ENCODE measurements at places on chromosomes 1 and 21. TPM values are rescaled to one million over a fixed set of nuclear protein-coding genes. Genes with fewer than 3 reads are reported as not detected.

Gene TCP10L
- 8.0 TPM for polyA plus RNA-seq

Gene PLPPR4
- polyA plus RNA-seq, result 0.02 TPM

Gene ESRRG
- 0.24 TPM for polyA plus RNA-seq

DNA sequence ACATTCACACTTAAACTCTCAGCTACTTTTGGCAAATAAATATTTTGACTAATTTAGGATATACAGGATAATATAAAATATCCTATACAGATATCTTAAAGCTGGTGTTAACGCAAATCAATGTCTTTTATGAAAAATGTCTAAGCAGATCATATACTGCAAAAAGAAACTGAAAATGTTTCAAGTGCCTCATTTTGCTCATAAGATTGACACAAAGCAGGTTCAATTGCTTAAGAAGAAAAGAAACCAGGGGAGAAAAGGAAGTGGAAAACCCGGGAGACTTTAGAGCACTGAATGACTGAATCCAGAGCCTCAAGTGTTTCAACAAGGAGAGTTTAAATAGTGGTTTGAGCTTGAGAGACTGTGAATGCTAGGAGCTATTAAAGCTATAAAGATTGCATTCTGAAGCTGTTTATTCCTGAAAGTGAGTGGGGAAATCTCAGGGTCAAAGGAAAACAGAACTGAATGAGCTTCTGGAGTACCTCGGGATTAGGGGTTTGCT is 1943.0 kb downstream of the MRPL39 start:
- H3K4me3 ChIP-seq, result no peak overlapping the region
- H3K27me3 ChIP-seq, result no peaks in the 10 kb centered on the region
- DNase-seq, result no peak
- H3K36me3 ChIP-seq, result no peaks in the 10 kb centered on the region
- H3K27ac ChIP-seq, result no peak overlapping the region

- no peak overlapping the region for H3K27ac ChIP-seq
- H3K4me3 ChIP-seq, result no peak overlapping the region
- H3K36me3 ChIP-seq, result no peaks in the 10 kb centered on the region
- no peaks in the 10 kb centered on the region for H3K27me3 ChIP-seq
- DNase-seq, result no peak
Measured at GRCh38 chr1:60558236-60558635, 484.7 kb upstream of the C1orf87 start.

DNA sequence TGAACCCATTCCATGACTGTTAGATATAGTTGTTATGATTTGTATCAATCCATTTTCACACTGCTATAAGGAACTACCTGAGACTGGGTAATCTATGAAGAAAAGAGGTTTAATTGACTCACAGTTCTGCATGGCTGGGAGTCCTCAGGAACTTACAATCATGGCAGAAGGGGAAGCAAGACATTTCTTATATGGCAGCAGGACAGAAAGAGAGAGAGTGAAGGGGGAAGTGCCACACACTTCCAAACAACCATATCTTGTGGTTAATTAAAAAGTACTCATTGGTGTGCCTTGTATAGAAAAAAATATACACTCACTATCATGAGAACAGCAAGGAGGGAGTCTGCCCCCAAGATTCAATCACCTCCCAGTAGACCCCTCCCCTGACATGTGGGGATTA is 137.6 kb upstream of the NBPF11 start:
- H3K4me1 ChIP-seq, result no peaks in the 10 kb centered on the region
- H3K4me3 ChIP-seq, result no peak overlapping the region
- no peaks in the 10 kb centered on the region for H3K27me3 ChIP-seq
- no peak overlapping the region for H3K27ac ChIP-seq
- H3K36me3 ChIP-seq, result no peaks in the 10 kb centered on the region
- DNase-seq, result no peak

DNA sequence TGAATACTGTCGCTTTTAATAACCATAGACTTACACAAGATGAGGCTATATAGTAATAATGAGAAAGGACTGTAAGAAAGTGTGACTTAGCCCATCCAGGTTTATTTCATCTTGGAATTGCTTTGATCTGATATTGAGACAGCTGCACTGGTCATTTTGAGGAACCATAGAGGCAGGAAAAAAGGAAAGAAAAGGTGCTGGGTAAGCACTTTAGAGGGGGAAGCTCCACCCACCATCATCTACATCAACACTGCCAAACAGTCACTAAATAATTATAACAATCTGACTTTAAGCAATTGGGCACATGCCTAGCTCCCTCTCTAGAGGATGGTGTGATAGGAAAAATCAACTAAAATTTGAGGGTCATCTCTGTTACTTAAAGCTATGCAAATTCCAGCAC is 70.6 kb upstream of the ST6GALNAC3 start:
- no peaks in the 10 kb centered on the region for H3K27me3 ChIP-seq
- no peak overlapping the region for H3K4me3 ChIP-seq
- H3K36me3 ChIP-seq, result no peaks in the 10 kb centered on the region
- no peaks in the 10 kb centered on the region for H3K4me1 ChIP-seq
- DNase-seq, result no peak

DNA sequence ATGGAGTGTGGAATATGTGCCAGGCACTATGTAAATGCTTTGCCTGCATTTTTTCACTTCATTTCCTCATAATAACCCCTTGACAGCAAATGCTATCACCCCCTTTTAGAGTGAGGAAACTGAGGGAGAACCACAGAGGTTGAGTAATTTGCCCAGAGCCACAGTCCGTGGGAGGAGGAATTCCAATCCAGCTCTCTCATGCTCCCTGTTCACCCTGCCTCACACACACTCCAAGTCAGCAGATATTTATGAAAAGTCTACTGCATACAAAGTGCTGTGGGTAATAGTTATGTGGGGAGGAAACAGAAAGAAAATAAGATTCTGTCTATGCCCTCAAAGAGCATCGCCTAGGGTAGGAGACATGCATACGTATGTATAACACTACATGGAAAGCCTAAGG is 30.9 kb upstream of the RBM15 start:
- peaks cover 12% of the 10 kb centered on the region for H3K4me1 ChIP-seq
- no peak overlapping the region for H3K4me3 ChIP-seq
- DNase-seq, result no peak
- H3K36me3 ChIP-seq, result no peaks in the 10 kb centered on the region

- no peak for DNase-seq
- no peak overlapping the region for H3K4me3 ChIP-seq
- no peaks in the 10 kb centered on the region for H3K27me3 ChIP-seq
Measured at GRCh38 chr1:50099654-50100053, 9.1 kb upstream of the ELAVL4 start.

DNA sequence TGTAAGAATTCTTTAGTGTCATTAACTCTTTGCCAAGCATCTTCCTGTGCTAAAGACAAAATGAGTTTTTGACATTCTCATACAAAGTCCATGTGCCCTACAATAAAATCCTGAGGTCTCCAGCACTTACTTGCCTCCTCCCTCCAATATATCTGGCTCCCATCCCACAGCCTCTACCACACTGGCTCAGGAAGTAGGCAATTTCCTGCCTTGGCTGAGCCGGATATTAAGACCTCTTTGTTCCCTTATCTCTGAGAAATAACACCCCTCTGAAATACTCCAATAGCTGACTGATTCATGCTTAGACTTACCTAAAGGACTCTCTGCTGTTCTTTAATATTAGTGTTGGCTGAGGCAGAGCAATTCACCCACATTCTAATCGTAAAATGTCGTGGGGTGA is 37.6 kb upstream of the GORAB start:
- H3K36me3 ChIP-seq, result no peaks in the 10 kb centered on the region
- no peak overlapping the region for H3K27ac ChIP-seq
- H3K4me3 ChIP-seq, result no peak overlapping the region
- H3K4me1 ChIP-seq, result no peaks in the 10 kb centered on the region
